SW480 (cell line): ENCODE measurements at places on chromosomes 3 and 15.

DNA sequence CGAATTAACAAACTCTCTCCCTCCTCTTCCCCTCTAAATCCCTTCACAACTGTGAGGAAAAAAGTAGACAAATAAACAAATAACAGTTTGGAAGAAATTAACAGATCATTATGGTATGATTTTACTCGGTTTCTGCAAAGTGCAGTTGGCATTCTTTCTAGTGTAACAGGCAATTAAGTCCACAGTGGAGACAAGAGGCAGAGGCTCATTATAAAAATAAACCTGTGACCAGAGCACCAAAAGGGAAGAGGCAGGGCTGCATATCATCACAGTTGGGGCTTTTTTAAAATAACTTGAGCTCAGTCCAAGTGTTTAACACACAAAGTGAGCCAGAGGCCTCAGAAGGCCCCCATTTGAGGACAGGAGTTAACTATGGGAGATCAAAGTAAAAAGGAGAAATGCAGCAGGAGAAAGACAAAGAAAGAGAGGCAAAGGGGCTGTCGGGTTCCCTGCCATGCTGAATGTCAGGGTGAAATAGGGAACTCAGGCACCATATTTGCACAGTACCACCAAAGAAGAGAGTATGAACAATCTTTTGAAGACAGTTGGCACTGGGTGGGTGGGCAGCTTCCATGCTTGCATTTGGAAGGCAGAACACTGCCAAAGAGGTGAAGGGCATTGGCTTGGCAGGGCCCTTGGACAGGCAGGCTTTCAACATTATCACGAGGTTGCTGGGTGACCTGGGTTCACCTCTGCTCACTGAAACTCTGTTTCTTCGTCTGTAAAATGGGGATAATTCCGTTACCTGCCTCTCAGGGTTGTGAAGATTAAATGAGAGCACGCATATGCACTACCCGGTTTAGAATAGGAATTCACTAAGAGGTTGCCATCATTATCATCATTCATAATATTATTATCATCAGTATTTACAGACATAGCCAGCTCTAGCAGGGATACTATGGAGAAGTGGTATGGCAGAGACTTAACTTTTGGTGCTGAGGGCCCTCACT lies 134.5 kb downstream of the MEX3B start:
- no peak for DNase-seq

- no peak for DNase-seq
These were observed 46.6 kb downstream of the HHLA2 start for GRCh38 chr3:108342837-108343486.

- DNase-seq: no peak
These were observed 10.5 kb upstream of the GADL1 start for GRCh38 chr3:30904996-30905395.

DNA sequence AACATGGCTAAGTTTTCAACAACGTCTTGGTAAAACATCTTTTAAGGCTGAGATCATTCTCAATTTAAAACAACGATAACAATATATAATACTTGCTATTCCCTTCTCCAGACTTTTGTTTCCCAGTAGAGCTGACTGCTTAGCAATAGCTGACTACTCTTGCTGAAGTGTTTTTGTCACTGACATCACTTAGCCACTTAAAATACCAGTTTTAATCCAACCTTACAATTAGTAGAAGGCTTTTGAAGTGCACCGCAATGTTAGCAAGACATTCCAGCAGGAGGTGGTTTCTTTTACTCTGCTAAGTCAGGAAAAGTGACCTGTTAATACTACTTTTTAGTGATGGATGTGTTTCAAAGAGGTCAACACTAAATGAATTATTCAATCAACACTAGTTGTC lies 28.7 kb upstream of the GBE1 start:
- DNase-seq: no peak

DNA sequence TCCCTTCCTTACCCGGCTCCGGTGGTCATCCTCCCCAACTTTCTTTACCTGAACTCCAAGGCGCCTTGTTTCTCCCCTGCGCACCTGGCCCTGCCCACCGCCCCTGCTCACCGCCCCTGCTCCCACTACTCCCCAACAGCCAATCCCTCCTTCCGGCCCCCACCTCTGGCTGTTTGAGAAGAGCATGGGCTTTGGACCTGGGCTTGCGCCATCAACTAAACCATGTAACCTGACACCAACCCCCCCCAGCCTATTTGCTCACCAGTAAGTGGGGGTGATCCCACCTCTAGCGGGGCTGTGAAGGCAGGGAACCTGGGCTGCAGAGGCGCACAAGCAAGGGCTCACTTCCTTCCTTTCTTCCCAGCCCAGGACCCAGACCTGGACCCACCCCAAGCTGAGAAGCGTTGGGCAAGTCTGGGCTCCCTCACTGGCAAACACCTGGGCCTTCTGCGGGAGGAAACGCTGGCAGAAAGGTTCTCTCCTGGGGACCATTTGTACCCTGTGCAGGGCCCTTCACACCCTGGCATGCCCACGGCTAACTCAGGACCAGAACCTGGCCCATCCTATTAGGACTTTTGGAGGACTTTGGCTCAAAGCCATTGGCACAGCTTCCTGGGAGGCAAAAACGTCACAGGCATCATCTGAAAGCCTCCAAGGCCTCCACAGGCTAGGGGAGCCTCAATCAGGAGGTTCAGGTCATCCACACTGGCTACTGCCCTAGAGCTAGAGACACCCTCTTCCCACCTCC lies at the start of gene PLXNB1:
Gene PLXNB1 (minus strand): TSS at position 127 of the 748 bp plus-strand sequence. CDS start 5,475 bp downstream, outside the sequence.
- DNase-seq: peak; percentile 86

DNA sequence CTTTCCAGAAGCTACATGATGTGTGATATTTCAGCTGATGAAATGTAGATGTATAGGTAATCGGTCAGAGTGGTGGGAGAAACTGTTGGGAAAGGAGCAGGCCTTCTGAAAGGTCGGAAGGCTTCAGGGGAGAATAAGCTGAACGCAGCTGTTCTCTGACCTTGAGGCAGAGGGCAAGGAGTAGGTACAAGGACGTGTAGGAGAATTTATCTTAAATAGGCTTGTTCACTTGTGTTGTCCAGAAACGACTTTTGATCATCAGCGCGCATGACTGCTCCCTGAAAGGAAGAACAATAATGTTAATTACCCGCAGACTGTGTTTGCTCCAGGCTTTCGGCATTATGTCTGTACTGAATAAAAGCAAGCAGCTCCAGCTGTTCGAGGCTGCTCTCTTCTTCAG lies 39.6 kb downstream of the GPR160 start:
- no peak for DNase-seq
